ENCODE measurements at places on chromosomes 12 and 14. TPM values are rescaled to one million over a fixed set of nuclear protein-coding genes. Genes with fewer than 3 reads are reported as not detected.

The TROAP gene
- total RNA-seq = 35.5 TPM

The DNAJC22 gene
- total RNA-seq = 0.31 TPM

The ALG10B gene
- 3.9 TPM for total RNA-seq

The C12orf60 gene
- 0.92 TPM for total RNA-seq

The CIDEB gene
- total RNA-seq = 0.22 TPM

- no peak for DNase-seq
Observed at GRCh38 chr12:51906430-51907082, 748 bp upstream of the ACVRL1 start.

- DNase-seq = no peak
Observed at GRCh38 chr12:98814254-98814653, 169.2 kb downstream of the APAF1 start.

DNA sequence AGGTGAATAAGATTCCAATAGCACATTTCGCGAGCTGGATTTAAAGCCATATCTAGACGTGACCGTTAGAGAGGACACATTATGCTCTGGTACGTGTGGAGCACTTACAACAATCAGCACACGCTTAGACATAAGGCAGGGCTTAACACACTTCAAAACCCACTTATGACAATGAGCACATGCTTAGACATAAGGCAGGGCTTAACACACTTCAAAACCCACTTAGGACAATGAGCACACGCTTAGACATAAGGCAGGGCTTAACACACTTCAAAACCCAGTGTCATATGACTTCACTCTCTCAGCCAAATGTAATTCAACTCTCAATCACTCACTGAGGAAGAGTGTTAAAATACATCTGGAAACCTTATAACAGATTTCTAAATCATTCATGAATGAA, 11.2 kb upstream of the PLD4 start:
- no peak for DNase-seq
